ENCODE measurements at places on chromosomes 12 and 14.

- no peak for DNase-seq
These were observed 250.5 kb downstream of the ASCL1 start for GRCh38 chr12:103207936-103208335.

DNA sequence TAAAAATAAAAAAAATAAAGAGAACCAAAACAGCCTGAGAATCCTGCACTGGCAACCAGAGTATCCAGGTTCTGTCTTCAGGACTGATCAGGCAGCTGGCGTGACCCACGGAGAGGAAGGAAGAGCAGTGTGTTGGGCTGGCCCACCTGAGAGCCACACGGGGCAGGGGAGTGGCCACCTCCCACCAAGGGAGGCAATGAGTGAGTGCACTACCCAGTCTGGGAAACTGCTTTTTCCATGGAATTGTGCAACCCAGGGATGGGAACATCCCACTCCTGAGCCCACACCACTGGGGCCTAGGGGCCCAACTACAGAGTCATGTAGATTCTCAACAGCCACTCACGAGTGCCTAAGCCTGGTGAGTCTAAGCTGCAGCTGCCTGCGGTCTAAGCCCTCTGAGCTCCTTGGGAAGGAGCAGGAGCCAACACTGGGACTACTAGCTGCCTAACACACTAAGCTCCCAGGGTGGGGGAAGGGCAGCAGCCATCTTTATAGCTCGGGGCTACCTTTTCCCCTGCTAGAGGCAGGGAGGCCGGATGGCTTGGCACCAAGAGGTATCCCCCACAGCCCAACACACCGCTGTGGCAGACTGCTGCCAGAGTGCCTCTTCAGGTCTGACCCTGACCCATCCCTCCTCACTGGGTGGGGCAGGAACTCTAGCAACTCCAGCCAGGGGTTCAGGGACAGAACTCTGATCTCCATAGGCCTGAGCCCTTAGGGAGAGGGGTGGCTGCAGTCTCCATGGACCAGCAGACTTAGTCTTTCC, 610.9 kb downstream of the RERGL start:
- DNase-seq = no peak

- no peak for DNase-seq
These were observed 449 bp upstream of the SLC24A4 start for GRCh38 chr14:92322516-92322915.

DNA sequence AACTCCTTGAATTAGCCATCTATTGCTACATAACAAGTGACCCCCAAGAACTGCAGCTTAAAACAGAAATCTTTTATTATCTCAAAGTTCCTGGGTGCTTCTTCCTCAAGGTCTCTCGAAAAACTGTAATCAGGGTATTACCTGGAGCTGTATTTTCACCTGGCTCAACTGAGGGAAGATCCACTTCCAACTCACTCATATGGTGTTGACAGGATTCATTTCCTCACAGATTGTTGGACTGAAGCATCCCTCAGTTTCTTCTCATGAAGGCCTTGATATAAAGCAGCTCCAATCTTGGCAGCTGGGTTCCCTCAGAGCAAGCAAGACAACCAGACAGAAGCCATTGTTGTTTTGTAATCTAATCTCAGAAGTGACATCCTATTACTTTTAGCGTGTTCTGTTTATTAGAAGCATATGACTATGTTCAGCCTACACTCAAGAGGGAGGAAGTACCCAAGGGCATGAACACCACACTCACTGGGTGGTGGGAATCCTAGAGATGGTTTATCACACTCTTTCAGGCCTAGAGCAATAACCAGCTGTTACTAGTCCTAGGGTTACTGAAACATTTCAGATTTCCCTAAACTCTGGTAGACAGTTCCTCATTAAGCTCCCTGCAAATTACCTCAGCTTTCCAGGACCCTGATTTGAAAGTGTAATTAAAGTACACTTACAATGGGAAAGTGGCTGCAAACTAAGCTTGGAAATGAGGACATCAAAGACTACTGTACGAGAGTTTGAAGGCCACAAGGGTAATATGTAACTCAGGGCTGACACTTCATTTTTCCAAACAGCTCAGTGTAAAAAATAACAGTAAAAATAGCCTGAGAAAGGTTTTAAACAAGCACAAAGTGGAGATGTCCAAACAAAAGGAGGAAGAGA, 222.2 kb downstream of the SEC23A start:
- no peak for DNase-seq

GRCh38 chr12:26845057-26845666, 12.2 kb upstream of the ITPR2 start:
- peak; percentile 16 for DNase-seq

GRCh38 chr14:68922886-68923285, 56.2 kb downstream of the ACTN1 start:
- no peak for DNase-seq

DNA sequence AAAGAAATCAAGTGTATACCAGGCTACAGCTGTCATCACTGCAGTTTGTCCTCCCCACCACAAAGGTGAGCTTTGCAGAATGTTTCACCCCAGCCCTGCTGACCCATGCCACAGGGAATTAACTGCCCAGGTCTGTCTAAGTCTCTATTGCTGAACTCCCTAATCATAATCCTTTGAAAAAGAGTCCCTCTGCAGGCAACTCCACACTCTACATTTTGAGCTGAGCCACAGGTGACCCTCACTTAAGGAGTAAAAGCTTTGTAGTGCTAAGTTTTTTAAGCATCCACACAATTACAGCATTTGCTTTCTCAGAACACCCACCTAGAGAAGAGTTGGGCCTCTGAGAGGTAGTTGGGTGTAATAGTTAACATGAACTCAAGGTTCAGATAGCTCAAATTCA, 90.0 kb downstream of the C12orf50 start:
- no peak for DNase-seq

DNA sequence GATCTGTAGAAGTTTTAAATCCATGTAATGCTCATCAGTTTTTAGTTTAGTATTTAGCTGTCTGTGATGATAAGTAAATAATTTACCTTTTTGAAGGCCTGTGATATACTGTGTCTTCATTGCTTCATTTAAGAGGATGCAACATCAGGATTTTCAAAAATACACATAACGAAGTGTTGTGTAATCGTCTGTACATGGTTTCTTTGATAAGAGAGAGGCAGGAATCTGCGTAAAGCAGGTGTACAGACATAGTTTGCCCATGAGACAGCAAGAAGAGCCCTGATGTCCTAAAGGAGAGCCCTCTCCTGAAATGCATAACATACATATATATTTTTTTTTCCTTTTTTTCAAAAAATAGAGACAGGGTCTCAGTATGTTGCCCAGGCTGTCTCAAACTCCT, 44.8 kb downstream of the RASSF3 start:
- no peak for DNase-seq

DNA sequence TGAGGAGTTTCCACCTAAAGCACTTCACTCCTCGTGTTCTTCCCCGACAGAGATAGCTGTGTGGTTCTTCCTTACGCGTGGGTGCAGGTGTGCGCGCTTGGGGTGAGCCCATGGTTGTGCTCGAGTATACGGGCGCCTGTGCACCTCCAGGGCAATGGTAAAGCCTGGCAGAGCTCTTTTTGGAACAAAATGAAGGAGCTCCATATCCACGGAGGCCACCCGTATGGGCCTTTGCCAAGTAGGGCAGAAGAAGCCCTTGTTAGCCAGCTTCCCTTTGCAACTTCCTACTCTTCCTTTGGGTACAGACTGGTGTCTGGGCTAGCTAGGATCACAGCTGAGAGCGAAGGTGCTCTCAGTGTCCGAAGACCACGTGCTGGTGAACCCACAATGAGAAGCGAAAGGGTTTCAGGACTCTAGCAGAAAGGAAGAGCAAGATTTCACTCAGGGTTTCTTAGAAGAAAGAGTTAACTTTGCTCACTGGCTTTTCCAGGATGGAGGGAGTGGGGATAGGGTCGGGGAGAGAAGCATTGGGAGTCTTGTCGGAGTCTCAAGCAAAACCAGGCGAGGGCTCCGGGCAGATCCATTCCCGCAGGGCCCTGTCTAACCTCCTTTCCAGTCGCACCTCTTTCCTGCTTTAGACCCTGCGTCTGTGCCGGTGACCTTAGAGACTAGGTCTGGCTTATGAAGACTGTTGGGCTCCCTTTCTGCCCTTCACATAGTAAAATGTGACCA, 960 bp upstream of the LRFN5 start:
- DNase-seq = no peak

- no peak for DNase-seq
These were observed 236.2 kb upstream of the FBXO33 start for GRCh38 chr14:39668449-39668848.

GRCh38 chr12:92695577-92695976, 7.2 kb upstream of the PLEKHG7 start:
- no peak for DNase-seq

GRCh38 chr14:97959251-97959650, 1162.1 kb downstream of the VRK1 start:
- no peak for DNase-seq

- DNase-seq = no peak
These were observed 57.2 kb downstream of the SETD3 start for GRCh38 chr14:99423434-99423833.

DNA sequence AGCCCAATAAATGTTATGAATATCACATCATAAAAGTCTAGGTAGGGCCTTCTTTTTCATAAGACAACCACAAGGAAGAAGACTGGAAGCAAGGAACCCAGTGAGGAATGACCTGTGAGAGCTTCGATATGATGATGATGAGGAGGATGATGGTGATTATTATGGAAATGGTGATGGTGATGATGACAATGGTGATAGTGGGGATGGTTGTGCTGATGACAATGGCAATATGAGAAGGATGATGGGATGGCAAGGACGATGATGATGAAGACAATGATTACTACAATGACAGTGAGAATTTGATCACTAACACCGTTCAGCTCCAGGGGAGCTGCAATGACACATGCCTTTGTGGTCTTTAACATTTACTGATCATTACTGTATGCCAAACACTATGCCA, 7.7 kb upstream of the CKAP4 start:
- no peak for DNase-seq

DNA sequence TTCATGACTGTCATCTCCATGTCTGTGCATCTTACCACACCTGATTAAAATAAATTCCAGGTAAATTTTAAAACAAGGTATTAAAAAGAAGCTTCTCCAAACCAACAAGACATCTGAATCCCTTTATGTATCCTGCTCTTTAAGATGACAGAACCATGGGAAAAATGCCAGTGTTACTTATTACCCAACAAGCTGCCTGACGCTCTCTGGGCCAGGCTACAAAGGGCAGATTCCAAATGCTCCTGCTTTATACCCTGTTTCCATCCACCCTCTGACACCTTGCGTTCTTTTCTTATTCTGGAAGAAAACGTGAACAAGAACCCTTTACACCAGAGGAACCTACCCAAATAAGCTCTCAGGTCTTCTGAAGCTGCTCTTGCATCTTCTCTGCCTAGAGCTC, 70.7 kb downstream of the SLC8A3 start:
- DNase-seq = no peak

DNA sequence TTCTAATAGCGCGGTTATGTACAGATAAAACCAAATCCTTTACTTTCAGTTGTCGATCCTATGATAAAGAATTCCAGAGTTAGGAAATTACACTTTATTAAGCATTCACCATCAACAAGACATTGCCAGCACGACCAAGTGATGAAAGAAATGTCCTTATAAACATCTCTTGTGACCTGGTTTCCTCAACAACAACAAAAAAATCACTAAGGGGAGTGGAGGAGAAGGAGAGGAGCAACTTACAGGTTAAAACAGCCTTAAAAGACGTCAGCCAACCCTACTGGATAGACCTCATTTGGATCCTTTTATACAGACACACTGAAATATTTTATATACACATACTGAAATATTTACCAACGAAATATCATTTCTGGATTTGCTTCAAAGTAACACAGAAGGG, 22.8 kb downstream of the SART3 start:
- DNase-seq = no peak

DNA sequence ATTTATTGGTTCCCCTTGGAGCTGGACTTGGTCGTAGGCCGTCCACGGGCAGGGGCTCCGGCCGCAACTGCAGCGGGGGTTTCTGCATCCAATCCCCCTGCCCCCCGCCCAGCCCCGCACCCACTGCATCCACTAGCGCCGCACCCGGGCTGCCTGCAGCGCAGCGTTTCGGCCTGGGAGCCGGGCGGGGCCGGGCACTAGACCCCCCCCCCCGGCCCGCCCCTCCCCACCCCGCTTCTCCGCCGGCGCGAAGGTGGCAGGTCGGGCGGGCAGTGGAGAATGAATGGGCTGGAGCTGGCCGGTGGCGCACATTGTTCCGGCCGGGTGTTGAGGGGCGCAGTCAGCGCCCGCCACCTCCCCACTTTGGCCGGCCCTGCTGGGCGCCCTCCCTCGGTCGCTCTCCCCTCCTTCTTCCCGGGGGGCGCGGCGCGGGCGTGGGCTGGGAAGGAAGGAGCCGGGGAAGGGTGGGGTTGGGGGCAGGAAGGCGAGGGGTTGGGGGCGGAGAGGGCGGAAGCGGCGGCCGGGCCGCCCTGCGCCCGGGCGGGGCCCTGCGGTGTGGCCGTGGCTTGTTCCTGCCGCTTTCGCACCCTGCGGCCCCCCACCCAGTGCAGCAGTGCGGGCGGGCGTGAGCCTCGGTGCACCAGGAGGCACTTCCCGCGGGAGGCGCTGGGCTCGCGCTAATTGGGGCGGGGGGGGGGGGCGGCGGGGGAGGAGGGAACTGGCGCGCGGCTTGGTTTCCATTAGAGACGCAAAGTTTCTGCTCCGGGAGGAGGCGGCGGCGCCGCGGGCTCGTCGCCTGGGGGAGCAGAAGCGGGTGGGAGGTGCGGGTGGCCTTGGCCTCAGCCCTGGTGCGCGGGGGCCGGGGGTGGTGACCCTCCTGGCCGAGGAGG, 841 bp downstream of the CALM1 start:
- DNase-seq = peak; percentile 57

- no peak for DNase-seq
These were observed 5.2 kb downstream of the RNASE7 start for GRCh38 chr14:21047378-21047781.

DNA sequence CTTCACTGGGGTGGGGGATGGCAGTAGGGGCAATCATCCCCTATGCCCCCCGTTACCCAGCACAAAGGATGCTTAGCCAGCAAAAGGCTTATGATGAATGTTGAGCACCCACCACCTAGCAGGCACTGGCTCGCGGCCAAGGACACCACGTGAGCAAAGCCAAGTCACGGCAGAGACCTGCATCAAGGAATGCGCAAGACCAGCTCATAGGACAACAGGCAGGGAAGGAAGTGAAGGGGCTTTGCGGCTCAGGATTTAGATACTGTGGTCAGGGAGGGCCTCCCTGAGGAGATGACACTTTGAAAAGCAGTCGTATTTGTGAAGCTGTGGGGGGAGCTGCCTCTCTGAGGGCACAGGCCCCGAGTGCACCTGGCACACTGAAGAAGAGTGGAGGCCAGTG, 32.8 kb downstream of the SH2B3 start:
- DNase-seq = peak; percentile 66

GRCh38 chr14:73313151-73313550, 75.8 kb downstream of the PAPLN start:
- no peak for DNase-seq

DNA sequence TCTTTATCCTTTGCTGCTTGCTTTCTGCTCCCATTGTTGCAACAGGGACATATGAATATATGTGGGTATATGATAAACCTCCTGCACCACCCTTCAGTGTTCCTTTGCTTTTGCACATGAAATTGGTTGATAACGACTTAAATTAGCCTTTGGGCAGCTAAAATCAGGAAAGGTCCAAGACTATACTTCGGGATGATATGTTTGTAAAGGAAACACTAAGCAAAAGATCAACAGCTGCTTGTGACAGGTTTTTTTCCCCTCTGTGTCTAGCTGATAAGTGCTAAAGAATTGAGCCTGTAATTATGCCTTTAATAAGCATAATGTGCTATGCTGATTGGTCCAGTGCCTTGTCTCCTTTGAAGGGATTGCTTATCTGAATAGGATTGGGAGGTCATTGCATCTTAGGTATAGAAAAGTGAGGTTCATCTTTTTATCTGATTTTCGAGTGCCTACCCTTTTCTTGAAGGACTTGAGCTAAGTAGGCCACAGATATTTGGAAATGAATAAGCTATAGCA, 59.4 kb downstream of the PPHLN1 start:
- DNase-seq = no peak
